ENCODE measurements at places on chromosomes 11 and 22.
A peak's percentile ranks its signal among the peaks of the same experiment; 100 is the strongest.

DNA sequence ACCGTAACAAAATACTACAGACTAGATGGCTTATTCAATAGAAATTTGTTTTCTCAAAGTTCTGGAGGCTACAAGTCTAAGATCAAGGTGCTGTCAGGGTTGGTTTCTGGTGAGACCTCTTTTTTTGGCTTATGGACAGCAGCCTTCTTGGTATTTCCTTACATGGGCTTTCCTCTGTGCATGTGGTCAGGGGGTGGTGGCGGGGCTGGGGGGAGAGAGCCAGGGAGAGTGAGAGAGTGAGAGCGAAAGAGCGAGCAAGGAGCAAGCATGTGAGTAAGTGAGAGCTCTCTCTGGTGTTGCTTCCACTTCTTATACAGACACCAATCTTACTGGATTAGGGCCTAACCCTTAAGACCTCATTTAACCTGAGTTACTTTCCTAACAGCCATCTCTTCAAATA lies 181.5 kb downstream of the TMEM135 start:
- peak; percentile 8 for DNase-seq

- DNase-seq: no peak
Observed at GRCh38 chr11:79393362-79394043, 47.3 kb downstream of the TENM4 start.

DNA sequence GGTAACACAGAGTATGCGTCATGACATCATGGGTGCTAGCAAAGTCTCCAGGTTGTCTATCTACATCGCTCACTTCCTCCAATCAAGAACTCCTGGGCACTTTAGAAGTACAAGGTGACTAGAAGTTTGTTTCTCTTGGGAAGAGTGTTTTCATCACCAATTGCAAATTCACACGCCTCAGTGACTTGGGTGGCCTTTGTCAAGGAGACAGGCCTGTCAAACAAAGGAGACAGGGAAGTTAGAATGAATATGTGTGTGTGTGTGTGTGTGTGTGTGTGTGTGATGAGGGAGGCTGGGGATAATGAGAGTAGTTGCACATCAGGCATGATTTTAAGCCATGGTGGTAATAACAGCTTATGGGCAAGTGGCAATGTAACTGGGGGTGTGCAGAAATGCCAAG lies 953.2 kb downstream of the OPCML start:
- no peak for DNase-seq

DNA sequence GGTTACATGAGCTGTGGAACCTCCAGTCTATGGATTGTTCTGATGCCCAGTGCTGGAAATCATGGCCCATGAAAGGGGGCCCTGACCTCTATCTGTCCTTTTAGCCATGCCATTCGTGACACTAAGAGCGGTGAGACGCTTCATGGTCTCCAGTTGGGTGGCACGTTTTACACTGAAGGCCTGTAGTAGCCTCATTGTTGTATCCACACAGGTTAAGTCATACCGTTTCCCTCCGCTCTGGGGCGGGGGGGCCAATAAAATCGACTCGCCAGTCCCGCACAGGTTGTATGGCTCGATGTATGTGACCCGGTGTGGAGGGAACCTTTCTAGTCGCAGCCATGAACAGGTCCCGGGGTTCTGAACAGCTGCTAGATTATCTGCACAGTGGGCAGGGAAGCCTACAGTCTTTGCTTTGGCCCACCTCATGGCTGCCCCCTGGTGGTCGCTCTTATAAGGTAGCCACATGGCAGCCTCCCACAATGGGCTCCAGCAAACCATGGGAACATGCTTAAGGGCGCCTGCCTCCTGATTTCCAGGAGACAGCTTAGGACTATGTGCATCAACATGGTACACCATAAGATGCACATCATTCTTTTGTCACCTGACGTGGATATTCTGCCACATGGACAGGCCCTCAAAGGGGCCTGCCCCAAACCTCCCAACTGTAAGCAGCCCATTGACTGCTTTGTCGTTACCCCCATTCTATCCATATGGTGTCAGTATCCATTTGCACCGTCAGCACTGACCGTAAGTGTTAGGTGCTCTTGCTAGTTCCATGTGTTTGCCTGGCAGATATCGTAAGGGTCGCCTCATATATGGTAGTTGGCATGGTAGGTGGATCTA lies 19.7 kb upstream of the APOL3 start:
- peak; percentile 36 for DNase-seq

- no peak for DNase-seq
Observed at GRCh38 chr22:40782521-40782920, 36.6 kb downstream of the SLC25A17 start.

DNA sequence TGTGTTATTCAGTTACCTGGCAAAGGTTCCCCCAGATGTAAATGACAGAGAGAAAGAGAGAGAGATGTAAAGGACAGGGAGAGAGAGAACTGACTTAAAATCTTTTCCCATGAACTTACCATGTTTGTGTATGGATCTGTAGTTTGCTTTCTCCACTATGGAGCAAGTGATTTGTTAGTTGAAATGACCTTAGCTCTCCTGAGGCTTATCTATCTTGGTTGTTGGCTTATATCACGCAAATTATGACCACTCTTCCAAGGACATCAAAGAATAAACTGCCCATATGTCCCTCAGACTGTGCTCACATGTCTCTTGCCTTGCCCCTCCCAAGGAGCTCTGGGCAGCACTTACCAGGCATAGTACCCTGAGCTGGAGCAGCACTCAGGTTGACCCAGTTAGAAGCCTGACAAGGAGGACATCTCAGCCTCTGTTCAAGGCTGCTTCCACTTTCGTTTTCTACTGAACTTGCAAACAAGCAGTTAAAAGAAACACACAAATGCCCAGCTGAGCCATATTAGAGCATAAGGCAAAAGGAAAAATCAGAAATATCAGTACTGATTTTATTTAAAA lies 95.3 kb upstream of the RCN1 start:
- DNase-seq: peak; percentile 24

DNA sequence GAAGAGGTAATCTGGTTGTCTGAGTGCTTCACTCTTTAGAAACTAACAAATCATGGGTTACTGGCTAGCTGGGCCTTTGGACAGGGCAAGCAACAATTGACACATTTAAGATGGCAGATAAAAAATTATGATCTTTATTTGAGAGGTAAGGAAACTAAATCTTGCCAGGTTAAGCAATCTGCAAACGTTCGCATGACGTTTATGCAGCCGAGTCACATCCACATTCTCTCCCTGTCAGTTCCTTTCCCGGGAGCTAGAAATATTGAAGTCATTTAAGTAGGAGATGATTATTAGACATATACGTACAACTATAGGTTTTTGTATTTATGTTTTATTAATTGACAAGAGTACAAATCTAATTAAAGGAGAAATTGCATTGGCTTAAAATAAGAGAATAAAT lies 57.4 kb upstream of the RCN1 start:
- no peak for DNase-seq

GRCh38 chr22:41862530-41863266 lies 29.8 kb downstream of the SREBF2 start:
- DNase-seq: peak; percentile 87

DNA sequence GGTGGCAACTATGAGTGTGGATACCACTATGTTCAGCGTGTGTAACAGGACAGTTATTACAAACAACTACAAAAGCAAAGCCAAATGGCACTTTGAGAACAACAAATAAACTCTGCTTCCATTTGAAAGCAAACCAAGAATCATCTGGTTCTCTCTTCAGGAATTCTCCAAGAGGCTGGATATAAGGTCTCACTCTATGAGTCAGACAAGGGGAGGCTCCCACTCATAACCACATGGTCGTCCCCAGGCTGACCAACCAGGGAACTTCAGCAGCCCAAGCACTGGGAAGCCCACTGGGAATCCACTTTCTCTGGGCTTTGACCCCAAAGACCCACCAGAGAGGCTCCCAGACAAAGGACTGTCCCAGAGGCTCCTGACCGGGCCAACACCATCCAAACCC lies 35.3 kb downstream of the DGCR2 start:
- no peak for DNase-seq

DNA sequence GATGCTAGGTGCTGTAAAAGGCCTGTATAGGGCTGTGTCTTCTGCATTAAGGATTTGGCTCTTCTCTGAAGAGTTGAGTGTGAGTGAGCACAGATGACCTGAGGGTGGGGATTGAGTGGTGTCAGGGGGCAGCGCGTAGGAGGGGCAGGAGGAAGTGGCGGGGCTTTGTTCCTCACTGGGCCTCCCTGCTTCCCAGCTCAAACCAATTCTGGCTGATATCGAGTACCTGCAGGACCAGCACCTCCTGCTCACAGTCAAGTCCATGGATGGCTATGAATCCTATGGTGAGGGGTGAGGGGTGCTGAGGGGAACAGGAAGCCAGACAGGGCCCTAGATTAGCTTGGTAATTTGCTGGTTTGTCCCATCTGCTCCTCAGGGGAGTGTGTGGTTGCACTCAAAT lies 9.1 kb downstream of the PHOX2A start:
- no peak for DNase-seq

DNA sequence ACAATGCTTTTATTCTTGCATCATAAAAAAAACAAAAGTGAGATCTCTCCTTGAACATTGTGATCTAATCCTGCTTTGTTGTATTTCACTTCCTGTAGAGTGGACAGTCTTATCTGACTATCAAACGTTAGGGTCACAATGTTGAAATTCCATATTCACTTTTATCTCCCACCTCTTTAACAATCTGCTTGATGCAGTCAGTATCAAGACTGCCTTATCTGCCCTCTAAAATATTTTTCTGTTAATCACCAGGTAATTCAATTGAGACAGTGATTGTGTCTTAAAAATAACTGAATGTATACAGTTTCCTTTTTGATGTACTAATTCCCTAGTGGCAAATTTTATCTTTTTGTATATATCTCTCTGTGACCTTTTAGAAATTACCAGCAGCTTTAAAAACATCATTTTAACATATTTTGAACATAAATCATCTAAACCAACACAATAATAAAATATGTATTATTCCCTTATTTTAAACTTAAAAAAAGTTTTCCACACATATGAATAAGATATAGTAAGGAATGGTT lies 143.1 kb upstream of the MPPED2 start:
- DNase-seq: no peak

GRCh38 chr11:118434553-118435289 lies 1.6 kb upstream of the KMT2A start:
- no peak for DNase-seq

GRCh38 chr22:26480611-26480932 lies 3.0 kb downstream of the HPS4 start:
- DNase-seq: no peak

- no peak for DNase-seq
Observed at GRCh38 chr11:45500451-45500850, 165.0 kb downstream of the CHST1 start.

GRCh38 chr11:108496643-108497256 lies 1.4 kb downstream of the POGLUT3 start:
- DNase-seq: no peak

GRCh38 chr11:111119751-111120150 lies 125.8 kb upstream of the POU2AF2 start:
- DNase-seq: no peak

DNA sequence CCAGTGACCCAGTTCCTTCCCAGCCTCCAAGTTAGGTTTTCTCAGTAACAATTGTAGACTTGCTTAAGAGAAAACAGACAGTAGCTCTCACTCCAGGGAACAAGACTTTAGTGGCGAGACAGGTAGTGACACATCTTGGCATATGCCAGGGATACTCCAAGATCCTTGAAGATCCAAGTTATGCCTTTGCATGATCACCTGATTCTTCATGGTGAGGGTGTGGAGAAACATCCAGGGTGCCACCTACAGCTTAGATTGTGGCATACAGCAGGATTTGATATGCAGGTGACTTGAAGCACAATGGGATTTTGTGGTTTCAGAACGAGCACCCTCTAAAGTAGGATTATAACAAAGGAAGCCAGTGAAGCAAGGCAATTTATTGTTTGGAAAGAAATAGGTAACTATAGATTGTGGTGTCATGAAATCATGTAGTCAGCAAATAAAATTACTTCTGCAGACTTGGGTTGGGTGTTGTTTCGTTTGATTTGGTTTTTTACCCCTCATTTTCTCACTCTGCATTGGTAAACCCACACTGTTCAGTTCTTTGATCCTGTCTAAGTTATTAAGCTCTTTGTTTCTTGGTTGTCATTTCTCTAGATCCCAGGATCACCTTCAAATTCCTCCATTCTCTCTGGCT lies 9.2 kb downstream of the POU2AF3 start:
- DNase-seq: no peak

DNA sequence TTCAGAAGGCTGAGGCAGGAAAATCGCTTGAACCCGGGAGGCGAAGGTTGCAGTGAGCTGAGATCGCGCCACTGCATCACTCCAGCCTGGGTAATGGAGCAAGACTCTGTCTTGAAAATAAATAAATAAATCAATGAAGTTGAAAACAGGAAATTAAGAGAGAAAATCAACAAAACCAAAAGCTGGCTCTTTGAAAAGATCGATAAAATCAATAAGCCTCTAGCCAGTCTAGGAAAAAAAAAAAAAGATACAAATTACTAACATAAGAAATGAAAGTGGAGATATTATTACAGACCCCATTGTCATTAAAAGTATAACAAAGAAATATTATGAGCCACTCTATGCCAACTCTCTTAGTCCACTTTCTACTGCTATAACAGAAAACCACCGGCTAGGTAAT lies 48.0 kb upstream of the NUP160 start:
- DNase-seq: no peak

- DNase-seq: peak; percentile 70
Observed at GRCh38 chr11:35330931-35331330, 88.4 kb downstream of the SLC1A2 start.

GRCh38 chr11:126332221-126332711 lies 23.2 kb upstream of the ST3GAL4 start:
- DNase-seq: no peak

- DNase-seq: no peak
Observed at GRCh38 chr11:75969626-75970308, 154.8 kb downstream of the UVRAG start.

GRCh38 chr11:11414996-11415395 lies 61.9 kb upstream of the CSNK2A3 start:
- no peak for DNase-seq

GRCh38 chr11:2725368-2726300 lies 25.8 kb upstream of the KCNQ1OT1 start:
- DNase-seq: no peak

DNA sequence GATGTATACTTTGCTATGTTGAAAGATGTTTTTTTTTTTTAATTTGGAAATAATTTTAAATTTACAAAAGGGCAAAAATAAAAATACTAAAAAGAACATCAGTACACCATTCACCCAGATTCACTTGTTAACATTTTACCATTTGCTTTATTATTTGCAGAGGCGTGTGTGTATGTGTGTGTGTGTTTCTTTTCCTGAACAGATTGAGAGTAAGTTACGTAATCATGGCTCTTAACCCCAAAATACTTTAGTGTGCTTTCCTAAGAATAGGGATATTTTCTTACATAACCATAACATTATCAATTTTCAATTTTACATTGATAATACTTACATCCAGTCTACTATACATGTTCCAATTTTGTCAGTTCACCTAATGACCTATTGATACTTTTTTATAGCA lies 91.5 kb upstream of the HORMAD2 start:
- DNase-seq: no peak

All from GM12864 (cell line).